ENCODE measurements at places on chromosomes 7 and 10.
A peak's percentile ranks its signal among the peaks of the same experiment; 100 is the strongest.

DNA sequence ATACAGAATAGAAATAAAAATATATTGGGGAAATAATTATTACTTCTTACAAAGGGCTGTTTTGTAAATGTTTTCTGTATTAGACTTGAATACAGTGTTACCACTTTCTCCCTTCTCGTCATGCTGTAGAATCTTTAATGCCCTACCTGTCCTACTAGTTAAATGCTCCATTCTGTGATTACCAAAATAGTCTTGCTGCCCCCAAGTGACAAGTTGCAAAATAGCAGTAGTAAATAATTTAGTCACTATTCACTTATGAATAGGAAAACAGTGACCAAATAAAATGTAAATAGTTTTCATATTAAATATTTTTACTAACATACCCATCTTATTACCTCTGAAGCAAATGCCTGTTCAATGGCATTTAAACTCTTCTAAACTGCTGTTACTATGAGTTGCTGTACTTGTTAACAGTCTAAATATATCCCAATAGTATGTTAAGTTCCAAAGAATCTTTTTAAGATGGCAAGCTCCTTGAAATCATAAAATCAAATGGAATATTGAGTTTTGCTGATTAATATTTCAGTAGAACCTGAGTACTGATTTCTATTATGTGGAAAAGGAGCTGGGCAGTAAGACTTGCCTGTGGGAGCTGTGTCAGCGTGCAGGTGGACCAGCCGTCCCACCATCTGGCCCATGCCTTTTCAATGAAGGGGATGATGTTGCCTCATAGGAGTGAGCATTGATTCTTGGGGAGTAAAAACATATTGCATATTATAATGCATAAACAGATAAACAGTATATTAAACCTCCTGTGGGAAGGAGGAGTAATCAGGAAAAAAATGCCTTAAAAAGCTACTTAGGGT lies 18.1 kb upstream of the OIT3 start:
- no peak for DNase-seq

- DNase-seq, result no peak
Observed at GRCh38 chr7:102061981-102062390, 224.7 kb upstream of the SH2B2 start.

DNA sequence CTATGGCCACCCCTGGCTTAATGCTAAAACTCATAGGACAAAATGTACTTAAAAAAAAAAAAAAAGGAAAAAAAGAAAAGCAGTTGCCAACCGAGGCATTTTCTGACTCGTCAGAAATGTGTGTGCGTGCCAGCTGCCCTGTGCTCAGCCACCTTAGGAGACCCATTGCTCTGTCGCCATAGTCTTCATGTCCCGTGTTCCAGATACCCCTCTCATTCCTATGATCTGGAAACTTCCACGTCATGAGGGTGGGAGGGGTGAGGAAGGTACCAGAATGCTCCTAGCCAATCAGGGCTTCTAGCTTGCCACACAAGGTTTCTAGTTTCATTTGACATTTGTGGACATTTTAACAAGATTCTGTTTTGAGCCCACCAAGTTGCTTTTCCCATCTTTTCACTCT lies 212.9 kb downstream of the TCF7L2 start:
- no peak for DNase-seq

DNA sequence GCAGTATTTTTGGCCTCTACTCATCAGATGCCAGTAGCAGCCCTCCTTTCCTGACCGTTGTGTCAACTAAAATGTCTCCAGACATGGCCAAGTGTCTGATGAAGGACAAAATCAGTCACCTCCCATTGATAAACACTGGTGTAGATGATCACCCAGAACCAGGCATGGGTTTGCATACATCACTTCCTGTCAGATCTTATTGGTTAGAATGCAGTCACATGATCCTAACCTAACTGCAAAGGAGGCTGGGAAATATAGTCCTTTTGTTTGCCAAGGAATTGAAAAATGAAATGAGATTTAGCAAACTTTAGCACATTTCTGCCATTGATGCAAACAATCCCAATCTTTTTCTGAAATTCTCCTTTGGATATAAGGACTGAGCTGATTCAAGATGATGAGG lies 141.4 kb downstream of the BUB3 start:
- no peak for DNase-seq

DNA sequence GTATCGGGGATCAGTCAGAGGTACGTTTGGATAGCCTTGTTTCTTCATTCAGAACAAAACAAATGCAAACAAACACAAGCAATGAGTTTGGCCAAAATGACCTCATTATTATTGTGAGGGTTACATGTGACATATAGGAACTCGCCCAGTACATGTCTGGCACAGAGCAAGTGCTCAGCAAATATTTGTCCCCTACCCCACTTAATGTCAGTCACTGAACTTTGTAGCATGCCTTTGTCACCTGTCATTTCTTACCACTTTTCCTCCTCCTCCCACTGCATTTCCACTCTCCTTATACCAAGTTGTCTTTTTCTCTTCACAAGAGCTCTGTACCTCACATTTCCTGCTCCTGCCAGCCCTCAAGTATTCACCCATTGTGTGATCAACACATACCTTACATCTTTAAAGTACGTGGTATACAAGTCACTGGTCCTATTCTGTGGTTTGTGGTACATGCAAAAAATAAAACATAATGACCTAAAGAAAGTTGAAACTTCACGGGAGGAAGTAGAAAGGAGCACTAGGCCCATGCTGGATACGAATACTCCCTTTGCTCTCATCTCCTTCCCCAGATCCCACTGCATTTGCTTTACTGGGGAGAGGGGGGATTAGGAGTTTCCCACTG lies 236.0 kb downstream of the INHBA start:
- DNase-seq, result no peak

- DNase-seq, result no peak
Observed at GRCh38 chr7:143477501-143478150, at the start of gene TAS2R41. Gene TAS2R41, plus strand, starts transcription at chr7:143477873. Its CDS starts 0 bp downstream, at chr7:143477873.

GRCh38 chr10:121796342-121796741 lies 131.5 kb downstream of the ATE1 start:
- DNase-seq, result no peak

- DNase-seq, result no peak
Observed at GRCh38 chr7:135207406-135208101, 3.8 kb downstream of the WDR91 start.

GRCh38 chr10:35882422-35883150 lies 240.5 kb upstream of the FZD8 start:
- no peak for DNase-seq

- no peak for DNase-seq
Observed at GRCh38 chr7:22842383-22842941, 19.8 kb upstream of the TOMM7 start.

- no peak for DNase-seq
Observed at GRCh38 chr7:4816419-4817080, 41.1 kb downstream of the AP5Z1 start.

- no peak for DNase-seq
Observed at GRCh38 chr7:55520426-55521140, 51.7 kb downstream of the VOPP1 start.

- DNase-seq, result no peak
Observed at GRCh38 chr10:5582736-5583135, 58.0 kb downstream of the CALML3 start.

- no peak for DNase-seq
Observed at GRCh38 chr10:26699631-26700030, 2.1 kb downstream of the PDSS1 start.

DNA sequence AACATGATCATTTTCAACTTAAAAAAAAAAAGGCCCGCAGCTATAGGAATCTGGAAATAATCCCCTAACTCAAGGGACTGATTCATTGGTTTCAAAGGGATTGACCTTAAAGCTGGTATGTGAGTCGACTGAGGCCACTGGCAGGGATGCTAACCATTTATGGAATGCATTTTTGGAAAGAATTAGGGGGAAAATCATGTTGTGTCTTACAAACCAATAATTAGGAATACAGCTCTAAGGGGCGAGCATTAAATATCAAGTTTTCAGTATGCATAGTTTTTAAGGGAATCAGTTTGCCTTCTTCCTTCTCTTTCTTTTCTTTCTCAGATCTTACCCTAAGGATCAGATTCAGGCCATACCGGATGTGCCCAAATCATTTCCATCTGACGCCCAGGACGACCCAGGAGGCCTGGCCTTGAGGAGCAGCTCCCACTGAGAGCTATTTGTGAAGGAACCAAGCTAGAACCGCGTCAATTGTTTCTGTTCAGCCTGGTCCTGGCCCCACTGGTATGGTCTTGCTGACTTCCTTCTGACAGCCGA lies 48.7 kb downstream of the BPGM start:
- no peak for DNase-seq

GRCh38 chr7:157791666-157792065 lies 454.9 kb downstream of the DNAJB6 start:
- DNase-seq, result no peak

DNA sequence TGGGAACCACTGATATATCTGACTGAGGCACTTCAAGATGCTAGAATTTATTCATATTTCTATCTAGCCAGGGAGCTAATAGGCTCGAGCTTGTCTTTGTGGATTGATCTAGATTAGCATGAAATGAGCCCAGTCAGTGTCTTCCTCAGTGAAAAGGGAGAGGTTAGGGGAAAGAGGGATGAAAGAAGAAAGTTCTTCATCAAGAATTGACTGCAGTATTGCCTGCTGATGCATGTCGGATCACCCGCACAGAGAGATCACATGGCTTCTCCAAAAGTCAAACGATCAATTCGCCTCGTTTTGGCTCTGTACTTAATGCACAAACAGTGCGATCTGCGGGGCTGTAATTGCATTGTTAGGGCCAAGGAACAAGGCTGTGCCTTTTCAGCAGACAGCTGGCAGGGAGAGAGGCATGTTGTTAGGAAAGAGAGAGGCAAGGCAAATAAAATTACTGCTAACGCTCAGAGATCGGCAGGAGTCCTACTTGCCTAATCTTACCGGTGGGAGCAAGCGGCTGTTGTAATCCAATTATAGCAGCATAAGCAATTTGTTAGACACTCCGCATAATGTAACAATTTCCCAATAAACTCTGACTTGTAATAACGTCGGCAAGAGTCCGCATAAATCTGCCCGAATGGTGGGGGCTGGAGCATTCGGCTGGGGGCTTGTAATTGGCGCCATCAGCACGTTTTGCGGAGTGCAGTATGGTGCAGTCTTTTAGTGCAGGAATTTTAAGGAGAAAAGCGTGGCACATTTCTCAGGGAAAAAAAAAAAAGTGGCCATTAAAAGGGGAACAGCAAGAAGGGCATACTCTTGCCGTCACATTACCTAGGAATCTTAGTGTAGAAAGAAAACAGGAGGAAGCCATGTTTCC lies 102.1 kb downstream of the POLL start:
- DNase-seq, result peak; percentile 82

- no peak for DNase-seq
Observed at GRCh38 chr7:131927770-131928423, 371.5 kb upstream of the PODXL start.

DNA sequence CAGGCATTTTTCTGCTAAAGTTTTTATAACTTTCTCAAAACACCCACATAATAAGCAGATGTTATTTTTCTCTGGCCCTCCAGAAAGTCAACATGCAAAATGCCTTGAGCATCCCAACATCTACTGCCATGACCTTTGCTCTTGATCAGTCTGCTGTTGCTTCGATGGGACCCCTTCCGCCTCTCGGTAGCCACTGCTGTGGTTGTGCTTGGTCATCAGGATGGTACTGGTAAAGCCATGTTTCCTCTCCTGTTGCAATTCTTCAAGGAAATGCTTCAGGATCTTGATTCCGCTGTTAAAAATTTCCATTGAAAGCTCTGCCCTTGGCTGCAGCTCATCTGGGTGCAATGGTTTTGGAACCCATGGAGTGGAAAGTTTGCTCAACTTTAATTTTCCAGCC lies 533.0 kb downstream of the DNAJB6 start:
- no peak for DNase-seq

GRCh38 chr7:112788778-112789343 lies 1.3 kb downstream of the TMEM168 start:
- no peak for DNase-seq

- DNase-seq, result no peak
Observed at GRCh38 chr7:157820796-157821195, 484.0 kb downstream of the DNAJB6 start.

GRCh38 chr10:15439341-15439842 lies 68.3 kb upstream of the FAM171A1 start:
- DNase-seq, result no peak

DNA sequence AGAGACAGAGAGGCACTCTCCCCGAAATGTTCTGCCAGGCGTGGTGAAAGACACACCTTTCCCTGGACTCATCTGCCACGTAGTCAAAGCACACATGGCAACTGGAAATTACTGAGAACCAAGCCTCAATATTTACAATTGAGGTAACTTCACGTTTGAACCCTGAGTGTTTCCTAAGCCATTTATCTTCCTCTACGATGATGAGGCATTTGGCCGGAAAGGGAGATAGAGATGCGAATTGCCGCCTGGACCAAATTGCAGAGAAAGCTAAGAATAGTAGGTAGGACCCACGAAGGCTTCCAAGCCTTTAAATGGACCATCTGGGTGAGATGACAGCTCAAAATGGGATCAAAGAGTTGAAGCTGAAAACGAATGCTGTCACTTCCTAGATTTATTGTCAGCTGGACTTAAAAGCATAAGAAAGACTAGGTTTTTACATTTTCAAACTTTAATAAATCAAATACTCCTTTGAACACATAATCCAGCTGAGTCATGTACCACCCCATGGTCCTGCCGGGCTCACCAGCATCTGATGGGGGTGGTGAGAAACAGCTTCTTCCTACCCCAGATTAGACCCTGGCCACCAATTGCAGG lies 135.6 kb upstream of the LYZL2 start:
- no peak for DNase-seq

- no peak for DNase-seq
Observed at GRCh38 chr7:134996097-134996550, 9.8 kb downstream of the AGBL3 start.

DNA sequence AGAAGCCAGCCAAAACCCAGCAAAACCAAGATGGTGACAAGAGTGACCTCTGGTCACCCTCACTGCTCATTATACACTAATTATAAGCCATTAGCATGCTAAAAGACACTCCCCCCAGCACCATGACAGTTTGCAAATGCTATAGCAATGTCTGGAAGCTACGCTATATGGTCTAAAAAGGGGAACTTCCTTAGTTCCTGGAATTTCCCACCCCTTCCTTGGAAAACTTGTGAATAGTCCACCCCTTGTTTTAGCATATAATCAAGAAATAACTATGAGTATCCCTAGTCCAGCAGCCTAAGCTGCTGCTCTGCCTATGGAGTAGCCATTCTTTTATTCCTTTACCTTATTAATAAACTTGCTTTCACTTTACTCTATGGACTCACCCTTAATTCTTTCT lies 16.0 kb downstream of the CASP7 start:
- no peak for DNase-seq

DNA sequence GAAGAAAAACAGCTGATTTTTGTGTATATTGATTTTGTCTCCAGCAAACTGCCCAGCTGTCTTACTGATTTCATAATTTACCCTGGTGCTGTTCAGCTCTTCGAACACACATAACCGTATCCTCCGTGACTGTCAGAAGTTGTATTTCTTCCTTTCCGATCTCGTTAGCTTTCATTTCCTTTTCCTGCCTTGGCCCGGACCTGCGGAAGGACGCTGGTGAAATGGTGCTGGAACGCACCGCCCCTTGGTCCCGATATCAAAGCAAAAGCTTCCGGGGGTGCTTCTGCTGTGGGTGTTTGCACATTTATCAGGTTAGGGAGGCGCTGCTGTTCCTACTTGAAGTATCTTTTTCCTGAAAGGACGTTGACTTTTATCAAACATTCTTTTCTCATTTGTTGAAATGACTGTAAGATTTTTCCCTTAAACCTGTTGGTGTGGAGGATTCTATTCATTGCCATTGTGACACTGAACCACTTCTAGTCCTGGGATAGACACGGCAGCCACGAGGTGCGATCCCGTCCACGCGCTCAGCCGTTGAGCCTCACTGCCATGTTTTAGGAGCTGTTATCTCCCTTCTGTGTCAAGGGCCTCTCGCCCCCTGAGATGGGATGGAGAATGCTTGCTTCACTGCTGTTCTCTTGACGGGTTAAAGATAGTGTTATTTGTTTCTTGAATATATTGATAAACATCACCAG lies 72.6 kb downstream of the FOXL3 start:
- DNase-seq, result no peak
